ENCODE measurements at places on chromosomes 3 and 15.

DNA sequence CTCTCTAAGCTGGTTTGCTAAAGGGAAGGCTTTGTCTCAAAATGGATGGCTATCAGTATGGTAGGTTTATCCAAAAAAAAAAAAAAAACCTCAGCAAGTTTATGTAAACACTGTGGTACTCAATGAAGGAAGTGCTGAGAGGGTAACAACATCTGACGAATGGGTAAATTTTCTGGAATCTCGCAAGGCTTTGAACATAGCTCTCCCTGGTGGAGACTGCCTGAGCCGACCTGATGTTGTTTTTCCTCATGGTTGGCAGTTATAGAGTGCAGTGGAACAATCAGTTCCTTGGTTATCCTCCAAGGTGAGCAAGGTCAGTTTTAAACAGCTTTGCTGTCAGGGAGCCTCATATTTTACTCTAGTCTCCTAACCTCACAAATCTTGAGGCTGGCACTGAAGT is 94.6 kb downstream of the ZPLD1 start:
- DNase-seq = no peak

DNA sequence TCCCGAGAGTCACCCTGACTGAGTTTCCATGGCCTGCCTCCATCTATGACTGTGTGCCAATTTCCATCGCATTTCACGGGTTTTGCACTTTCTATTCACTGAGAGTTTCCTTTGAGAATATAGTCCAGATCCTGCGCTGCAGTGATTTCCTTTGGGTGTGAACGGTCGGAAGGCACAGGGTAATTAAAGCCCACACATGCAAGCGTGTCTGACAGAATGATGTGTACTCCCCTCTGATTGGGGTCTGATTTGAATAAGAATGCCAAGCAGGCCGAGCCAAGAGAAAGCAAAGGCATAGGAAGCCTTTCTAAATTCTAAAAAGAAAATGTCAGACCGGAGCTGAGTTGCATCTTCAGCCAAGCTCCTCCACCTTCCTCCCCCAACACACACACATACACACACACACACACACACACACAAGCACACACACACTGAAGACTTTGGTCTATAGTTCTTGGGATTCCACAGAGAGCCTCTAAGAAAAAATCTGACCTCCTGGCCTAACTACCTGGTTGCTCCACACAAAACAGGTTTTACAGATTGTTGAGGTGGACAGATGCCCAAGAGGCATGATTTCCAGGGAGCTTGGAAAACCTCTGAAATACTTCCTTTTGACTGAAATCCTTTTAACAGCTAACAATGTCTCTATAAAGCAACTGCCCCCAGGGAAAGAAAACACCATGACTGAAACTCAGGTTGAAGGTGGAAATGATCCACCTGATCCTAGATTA is 59.7 kb upstream of the LRRN1 start:
- DNase-seq = no peak

- DNase-seq = no peak
These were observed 70.9 kb upstream of the PLXNA1 start for GRCh38 chr3:126912027-126912422.

GRCh38 chr15:37678124-37678523 is 256.3 kb upstream of the TMCO5A start:
- no peak for DNase-seq

DNA sequence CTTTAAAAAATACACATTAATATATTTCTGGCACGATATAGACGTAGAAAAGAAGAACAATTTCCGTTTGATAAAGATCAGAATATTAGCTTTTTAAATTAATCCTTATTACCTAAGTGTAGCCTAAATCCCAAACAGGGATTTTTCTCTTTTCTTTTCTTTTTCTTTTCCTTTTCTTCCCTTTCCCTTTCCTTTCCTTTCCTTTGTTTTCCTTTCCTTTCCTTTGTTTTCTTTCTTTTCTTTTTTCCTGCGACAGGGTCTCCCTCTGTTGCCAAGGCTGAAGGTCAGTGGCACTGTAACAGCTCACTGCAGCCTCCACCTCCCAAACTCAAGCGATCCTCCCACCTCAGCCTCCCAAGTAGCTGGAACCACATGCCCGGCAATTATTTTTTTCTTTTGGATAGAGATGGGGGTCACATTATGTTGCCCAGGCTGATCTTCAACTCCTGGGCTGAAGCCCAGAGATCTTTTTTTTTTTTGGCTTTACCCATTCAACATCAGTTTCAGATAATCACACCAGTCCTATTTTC is 1.8 kb upstream of the USF3 start:
- no peak for DNase-seq

DNA sequence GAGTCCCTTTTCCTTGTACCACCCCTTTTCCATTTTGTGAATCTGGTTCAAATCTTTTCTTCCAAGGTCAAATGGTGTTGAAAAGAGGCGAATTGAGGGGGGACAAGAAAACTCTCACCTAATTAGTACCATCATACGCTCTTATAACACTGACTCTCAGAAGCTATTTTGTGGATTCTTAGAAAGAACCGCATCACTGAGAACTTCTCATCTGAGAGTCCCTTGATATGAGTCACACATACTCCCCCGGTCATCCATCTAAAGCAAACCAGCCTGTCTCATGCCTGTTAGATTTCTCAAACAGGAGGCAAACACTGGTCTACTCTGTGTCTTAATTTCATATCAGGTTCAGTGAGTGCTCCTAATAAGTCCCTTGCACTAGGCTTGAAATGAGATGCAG is 76.5 kb upstream of the SPRED1 start:
- DNase-seq = no peak

DNA sequence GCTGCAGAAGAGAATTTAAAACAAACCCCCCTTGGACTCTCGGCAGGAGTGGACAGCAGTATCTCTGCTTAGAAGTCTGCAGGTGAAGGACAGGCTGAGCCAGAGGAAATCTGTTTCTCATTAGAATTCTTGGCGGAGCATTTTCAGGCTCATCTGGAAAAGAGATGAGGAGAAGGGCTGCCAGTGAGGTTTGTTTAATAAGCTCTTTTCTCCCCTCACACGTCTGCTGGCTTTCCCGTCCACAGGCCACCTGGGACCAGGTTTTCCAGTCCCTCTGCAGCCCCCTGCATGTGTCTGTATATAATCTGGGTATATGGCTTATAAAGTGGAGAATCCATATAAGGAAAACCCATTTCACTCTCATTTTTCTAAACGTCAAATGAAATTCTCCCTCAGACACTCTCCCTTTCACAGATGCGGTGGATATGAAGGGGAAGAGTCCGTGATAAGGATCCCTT is 155.4 kb upstream of the TPM1 start:
- DNase-seq = no peak

GRCh38 chr15:77107531-77108355 is 36.8 kb upstream of the TSPAN3 start:
- no peak for DNase-seq

DNA sequence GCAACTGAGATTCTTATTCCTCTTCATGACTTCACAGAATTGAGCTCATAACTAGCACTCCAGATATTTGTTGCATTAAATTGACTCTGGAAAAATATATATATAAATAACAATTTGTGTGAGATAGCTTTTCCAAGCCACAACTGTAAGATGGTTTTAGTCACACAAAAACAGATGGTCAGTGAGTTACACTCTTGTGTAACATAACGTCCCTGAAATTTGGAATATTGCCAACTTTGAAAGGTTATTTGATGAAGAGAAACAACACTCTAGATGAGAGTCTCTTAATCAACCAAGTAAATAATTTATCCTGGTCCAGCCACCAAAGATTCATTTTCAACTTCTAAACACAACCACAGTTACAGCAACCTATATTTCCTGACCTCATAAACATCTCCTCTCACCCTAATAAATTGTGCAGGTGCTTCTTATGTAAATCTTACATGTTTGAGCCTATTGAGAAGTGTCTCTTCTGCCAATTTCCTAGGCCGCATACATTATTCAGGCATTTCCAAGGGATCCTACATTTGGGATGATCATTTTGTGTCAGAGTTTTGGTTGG is 84.9 kb upstream of the ACP3 start:
- no peak for DNase-seq

GRCh38 chr3:127589600-127590281 is 792 bp downstream of the TPRA1 start:
- no peak for DNase-seq

GRCh38 chr3:58387650-58388546 is 45.7 kb downstream of the PDHB start:
- no peak for DNase-seq

DNA sequence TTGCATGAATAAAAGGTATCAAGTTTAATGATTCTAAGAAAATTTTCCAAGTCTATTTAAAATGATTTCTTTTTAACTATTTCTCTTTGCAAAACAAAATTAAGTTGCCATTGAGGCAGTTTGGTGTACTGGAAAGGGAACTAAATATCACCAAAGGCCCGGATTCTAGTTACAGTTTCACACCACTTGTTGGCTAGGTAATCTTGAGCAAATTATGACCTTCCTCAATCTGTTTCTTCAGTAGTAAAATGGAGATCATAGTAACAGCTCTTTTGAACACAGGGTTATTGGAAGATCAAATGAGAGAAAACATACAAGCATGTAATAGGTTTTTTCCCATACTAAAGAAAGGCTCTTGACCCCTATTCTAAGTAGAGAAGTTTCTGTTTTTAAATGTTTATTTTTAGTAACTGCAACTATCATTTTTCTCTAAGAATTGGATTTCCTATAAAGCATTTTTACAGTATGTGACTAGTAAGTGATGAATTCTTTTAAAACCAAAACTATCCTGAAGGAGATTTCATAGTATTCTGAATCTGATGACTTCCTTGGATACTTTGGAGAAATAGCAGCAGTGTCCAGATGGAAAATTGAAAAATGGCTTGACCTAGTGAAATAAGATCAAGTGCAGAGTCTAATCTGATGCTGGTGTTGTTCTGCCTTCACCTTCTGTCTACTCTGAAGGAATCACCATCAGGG is 15.7 kb downstream of the SCAANT1 start:
- no peak for DNase-seq

GRCh38 chr3:193572426-193572908 is 17.8 kb upstream of the ATP13A4 start:
- DNase-seq = peak; percentile 14

- no peak for DNase-seq
These were observed 13.5 kb upstream of the SUCNR1 start for GRCh38 chr3:151859905-151860304.

DNA sequence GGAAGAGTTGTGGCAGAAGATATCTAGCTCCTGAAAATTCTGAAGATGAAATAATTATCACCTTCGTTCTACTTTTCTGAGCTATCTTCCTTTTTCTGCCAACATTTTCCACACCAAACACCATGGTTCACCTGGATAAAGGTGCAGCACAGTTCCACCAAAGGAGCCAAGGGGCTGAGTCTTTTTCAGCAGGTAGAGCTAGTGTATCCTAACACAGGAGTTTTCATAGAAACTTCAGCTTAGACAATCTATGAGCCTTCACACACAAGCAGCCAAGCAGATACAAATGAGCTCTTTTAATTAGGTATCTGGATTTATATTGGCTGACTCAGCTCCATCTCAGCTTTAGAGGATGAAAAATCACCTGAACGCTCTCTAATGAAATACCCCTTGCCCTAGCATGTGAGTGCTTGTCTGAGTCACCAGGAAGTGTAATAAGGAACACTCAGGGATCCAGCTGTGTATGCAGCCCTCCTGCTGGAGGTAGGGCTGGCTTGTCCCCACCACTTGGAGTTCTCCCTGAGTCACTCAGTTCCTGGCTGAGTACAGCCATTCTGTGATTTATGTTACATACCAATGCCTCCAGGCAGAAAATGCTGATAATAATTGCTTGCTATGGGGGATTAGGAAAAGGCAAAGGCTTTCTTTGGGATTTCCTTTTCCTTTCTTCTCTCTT is 385.7 kb downstream of the LSAMP start:
- no peak for DNase-seq

DNA sequence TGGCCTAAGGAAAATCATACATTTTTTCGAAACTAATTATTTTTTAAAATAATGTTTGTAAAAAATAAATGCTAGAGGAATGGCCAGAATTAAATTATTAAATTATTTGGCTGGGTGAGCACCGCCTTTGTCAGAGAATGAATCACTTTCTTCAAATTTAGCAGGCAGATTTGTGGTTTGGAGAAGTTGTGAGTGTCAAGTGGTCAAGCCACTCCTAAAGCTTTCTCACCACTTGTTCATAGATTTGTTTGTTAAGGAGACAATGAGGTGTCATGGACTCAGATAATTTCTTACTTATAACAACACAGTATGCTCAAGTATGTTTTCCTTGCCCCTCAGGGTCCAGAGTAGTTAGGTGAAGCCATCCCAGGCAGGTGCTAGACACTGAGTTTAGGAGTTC is 196.2 kb downstream of the TUSC7 start:
- DNase-seq = no peak

DNA sequence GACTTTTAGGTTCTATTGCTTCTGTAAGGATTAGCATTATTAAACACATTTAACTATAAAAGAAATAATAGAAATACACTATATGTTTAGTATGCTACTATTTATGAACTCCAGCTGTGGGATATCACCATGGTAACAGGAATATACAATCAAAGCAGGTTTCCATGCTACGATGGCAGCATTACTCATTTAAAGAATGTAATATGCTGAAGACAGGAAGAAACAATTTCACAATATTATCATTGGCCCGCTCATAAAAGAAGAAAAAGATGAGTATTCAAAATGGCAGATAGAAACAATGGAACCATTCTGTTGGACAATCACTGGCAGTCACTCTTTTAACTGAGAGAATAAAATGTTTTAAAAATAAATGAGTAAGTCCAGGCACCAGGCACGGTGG is 153.4 kb downstream of the CBLB start:
- DNase-seq = no peak

- DNase-seq = no peak
These were observed 81.2 kb upstream of the CDV3 start for GRCh38 chr3:133492159-133492741.

GRCh38 chr15:50275908-50276307 is 10.4 kb upstream of the HDC start:
- no peak for DNase-seq

GRCh38 chr15:88267720-88268119 is 11.2 kb upstream of the NTRK3 start:
- DNase-seq = no peak

DNA sequence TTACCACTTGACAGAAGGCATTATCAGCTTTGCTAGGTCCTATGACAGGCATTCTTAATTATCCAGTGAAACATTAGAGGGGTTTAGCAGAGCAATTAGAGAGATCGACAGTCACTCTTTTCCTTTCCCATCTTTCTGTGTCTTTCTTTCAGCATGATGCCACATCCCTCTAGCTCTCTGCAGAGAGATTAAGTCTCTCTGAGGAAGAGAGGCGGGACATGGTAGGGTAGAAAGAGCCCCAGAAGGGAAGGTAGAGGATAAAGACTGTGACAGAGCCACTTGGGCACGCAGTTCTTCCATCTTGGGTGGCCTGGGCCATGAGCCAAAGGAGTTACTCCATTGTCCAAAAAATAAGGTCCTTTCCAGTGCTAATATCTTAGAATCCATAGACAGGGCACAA is 55.8 kb downstream of the HHLA2 start:
- DNase-seq = no peak

GRCh38 chr3:154132777-154133375 is 11.7 kb downstream of the ARHGEF26 start:
- no peak for DNase-seq

- no peak for DNase-seq
These were observed 452.2 kb downstream of the IL5RA start for GRCh38 chr3:2657971-2658370.

All from stimulated activated CD8-positive, alpha-beta memory T cell treated with anti-CD3 and anti-CD28 coated beads, Interleukin-4, amount 100 ng/mL, for 1 hour (primary cell).